Activated CD4-positive, CD25-positive, alpha-beta regulatory T cell treated with anti-CD3 and anti-CD28 coated beads, Interleukin-2, amount 50 U/mL, for 24 hours (primary cell): ENCODE measurements at places on chromosomes 2 and 18.
A peak's percentile ranks its signal among the peaks of the same experiment; 100 is the strongest.

- ATAC-seq = no peak
Measured at GRCh38 chr2:180040146-180040925, 33.2 kb upstream of the CWC22 start.

GRCh38 chr2:102588213-102588939 lies 31.0 kb upstream of the SLC9A2 start:
- no peak for ATAC-seq

DNA sequence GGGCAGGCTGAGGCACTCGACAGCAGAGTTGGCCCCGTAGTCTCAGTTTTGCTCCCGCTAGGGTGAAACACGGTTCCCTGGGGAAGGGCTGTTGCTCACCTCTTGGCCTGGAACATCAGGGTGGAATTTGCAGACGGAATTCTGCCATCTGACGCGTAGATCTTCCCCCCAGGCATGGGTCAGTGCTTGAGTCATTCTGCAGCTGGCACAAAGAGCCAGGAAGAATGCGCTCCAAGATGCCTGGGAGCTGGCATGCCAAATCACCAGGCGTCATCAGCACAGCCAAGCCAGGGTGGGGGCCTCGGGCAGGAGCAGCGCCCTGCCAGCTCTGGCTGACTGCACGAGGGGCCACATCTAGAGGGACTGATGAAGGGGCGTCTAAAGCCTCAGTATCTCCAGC lies 42.7 kb downstream of the ODC1 start:
- ATAC-seq = no peak

DNA sequence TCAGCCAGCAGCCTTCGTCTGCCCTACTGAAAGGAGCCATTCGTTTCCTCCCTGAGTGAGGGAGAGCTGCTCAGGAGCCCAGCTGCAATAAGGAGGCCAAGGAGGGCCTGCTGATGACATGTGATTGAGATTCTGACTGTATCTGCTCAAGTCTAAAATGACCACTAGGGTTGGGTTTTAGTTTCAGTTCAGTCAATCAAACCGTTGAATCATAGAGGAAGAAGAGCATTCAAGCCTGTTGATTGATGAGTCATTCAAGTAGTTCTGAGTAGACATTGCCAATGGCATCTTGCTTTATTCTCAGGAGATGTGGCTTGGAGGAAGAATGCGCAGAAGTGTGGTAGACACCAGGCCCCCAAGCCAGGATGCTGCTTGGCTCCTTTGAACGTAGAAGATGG lies 19.9 kb upstream of the BCL2L11 start:
- peak; percentile 83 for ATAC-seq

GRCh38 chr2:46801731-46802664 lies 113.6 kb downstream of the MCFD2 start:
- ATAC-seq = no peak

DNA sequence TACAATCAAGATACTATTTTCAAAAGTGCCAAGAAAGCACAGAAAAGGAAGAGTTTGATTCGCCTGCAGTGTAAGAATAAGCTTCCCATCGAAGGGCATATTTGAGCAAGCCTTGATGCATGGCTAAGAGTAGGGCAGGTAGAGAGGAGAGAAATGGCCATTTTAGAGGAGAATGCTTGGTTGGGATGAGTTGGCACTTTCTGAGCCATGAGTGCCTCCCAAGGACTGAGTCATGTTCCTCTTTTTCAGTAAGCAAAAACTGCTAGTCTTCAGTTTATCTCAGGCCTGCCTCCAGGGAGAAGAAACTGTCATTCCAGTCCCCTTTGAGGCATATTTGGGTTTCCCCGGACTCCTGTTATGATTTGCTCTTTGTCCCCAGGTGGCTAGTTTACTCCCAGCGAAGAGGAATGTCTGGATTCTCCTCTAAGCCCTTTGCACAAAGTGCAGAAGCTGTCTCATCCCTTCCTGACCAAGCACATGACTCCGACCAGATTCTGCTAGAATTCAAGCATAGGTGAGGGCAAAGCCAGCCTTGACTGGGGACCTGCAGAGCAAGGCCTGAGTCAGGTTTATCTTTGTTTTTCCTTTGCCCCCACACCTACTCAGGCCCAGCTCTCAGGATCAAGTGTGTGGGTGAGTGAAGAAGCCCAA lies 115.2 kb downstream of the TTC32 start:
- ATAC-seq = peak; percentile 27

DNA sequence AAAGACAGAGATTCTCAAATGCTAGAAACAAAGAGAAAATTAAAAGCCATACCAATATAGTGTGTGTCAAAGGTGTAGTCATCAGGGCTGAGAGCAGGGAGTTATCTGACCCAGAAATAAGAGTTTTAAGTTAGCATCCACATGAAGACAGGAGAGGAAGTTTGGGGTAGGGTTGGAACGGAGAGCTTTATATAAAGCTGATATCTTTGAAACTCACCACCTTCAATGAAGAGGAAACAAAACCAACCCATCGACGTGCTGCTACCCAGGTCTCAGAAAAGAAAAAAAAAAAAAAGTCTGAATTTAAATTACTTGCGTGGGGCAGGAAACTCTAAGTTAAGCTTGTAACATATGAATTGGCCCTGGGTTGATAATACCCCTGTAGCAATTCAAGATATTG lies 42.4 kb downstream of the ARL4C start:
- peak; percentile 50 for ATAC-seq

- ATAC-seq = no peak
Measured at GRCh38 chr2:33958591-33958990, 359.5 kb upstream of the FAM98A start.
